Kasumi-1 (cell line): ENCODE measurements at places on chromosomes 12 and 14.

DNA sequence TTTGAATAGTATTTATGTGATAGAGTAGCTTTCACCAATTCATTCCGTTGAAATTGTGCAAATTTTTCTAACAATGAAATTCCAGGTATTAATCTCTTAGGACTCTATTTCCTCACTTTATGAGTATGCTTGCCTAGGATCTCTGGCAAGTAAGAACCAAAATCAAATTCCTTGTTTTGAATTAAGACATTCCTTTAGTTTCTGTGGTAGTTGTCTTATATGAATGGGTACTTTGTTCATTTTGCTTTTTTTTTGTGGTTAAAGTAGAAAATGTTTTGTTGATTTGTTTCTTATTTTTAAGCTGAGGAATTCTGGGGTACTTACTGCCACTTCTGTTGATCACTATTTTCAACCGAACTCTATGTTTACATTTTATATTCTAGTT, 59.8 kb downstream of the KITLG start:
- no peak for DNase-seq

DNA sequence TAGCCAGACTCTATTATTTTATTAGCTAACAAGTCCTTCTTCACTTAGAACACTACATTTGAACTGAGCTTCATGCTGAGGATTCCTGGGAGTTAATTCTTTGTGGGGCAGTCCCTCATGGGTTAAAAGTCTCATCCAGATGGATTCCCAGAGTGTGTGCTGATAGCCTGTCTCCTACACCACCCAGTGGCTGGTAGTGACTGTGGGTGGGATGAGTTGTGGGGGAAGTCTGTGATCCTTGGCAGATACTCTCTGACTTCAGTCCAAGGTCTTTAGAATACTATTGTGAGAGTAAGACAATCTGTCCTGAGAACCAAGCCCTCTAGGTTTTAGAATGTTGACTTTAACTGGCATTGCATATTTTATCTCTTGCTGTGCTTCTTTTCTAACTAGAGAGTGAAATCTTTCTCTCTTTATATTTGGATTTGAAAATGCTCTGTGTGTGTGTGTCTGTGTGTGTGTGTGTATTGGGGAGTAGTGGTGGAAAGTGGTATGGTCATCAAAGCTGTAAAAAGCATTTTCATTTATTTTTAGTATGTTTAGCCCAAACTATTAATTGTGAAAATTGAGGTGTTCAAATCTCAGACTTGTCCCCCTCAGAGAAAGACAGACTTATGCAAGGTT, 37.3 kb downstream of the AKAP6 start:
- DNase-seq, result no peak

DNA sequence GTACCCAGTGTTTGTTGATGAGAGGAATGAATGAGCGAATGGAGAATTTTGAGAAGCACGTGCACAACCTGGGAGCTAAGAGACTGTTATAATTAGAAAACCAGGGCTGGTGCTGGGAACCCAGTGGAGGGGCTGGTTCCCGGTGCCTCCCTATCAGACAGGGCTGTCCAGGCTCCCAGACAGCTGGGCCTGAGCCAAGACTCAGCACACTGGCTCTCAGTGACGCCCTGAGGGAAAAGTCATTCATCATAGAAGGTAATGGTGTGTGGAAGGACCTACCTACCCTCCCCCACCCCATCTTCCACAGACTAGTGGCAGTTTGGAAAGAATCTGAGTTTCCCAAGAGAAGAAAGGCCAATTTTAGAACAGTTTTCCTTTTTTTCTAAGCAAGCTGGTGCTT, 34.7 kb downstream of the KCNA5 start:
- DNase-seq, result no peak

DNA sequence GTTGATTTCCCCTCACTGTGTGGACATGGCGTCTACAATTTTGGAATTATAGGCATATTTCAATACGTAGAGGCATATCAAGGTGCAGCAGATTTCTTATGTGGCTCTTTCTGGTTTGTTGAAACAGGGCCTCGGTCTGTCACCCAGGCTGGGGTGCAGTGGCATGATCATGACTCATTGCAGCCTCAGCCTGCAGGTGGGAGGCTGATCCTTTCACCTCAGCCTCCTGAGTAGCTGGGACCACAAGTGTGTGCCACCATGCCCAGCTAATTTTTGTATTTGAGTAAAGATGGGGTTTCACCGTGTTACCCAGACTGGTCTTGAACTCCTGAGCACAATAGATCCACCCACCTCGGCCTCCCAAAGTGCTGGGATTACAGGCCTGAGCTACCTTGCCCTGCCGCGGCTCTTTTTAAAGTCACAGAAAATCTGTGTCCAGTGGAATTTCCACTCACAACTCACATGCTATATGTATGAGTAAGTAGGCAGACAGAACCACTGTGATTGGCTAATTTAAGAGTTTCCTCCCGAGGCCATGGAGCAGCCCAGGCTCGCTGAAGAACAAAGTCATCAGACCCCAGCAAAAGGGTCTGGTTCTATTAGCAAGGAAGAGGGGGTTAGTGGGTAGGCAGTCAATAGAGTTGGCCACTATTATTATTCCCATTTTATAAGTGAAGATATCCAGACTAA, 9.1 kb downstream of the GNG2 start:
- DNase-seq, result no peak

DNA sequence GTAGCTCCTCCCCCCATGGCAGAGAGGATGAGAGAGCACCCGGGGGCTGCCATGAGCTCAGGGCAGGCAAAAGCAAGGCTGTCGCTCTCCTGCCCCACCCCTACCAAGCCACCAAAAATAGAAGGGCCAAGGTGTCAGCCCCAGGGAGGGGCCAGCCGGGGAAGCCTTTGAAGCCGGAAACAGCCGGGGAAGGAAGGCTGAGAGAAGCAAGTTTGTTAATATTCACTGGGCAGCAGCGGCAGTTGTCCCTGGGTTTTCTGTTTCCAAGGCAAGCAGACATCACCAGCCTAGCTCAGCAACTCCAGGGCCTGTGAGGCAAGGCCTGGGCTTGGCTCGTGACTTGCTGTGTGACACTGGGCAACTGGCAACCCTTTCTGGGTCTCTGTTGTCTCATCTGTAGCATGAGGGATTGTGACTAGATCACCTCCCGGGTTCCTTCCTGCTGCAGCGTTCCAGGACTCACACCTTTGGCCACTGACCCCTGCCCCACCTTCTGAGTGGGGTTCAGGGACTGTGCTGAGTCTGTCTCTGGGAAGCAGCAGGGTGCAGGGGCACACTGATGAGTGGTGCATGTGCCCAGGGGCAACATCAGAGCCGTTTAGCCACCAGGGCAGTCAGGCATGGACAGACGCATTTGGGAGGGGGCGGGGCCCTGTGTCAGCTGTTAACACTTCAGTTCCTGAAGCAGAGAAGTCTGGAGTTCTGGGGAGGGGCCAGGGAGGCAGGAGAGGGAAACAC, 24.3 kb downstream of the SYNDIG1L start:
- DNase-seq, result no peak

- no peak for DNase-seq
These were observed 296.0 kb downstream of the RMST start for GRCh38 chr12:97758586-97758985.

- DNase-seq, result no peak
These were observed 44.6 kb upstream of the PLBD1 start for GRCh38 chr12:14612250-14612649.

- DNase-seq, result no peak
These were observed 24.7 kb upstream of the GPR132 start for GRCh38 chr14:105089746-105090492.

- DNase-seq, result no peak
These were observed 96.1 kb downstream of the FBXL14 start for GRCh38 chr12:1498199-1498740.

DNA sequence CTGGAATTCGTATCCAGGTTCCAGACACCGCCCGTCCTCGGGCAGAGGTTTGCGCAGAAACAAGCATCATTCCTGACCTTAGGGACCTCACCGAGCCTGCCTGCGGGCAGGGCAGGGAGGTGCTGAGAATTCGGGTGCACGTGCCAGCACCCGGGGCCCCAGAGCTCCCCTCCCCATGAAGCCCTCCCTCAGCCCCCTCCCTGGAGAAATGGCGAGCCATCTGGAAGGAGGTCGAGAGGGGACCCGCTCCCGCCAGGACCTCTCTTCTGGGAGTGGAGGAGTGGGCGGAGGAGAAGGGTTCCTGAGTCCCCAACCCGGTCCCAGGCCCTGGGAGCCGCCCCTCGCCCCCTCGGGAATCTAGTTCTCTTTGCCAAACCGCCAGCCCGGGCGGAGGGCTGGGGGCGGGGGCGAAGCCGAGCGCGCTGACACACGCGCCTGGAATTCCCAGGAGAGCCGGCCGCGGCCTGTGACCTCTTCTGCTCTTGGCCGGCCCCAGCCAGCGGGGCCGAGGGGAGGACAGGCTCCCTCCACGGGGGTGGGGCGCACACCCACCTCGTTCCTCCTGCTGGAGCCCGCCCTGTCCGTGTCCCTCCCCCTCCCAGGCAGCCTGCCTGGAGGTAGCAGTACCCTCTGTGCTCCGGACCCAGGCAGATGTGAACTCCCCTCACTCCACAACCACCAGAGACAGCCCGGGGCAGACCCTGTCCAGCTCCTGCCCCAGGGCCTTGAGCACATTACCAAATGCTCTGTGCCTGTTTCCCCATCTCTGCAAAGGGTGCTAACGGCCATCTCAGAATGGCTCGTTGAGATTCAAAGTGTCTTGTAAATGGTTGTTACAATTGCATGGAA, 23.0 kb upstream of the GPR132 start:
- DNase-seq, result no peak

- DNase-seq, result no peak
These were observed 74.0 kb upstream of the CDKN3 start for GRCh38 chr14:54322701-54323337.

DNA sequence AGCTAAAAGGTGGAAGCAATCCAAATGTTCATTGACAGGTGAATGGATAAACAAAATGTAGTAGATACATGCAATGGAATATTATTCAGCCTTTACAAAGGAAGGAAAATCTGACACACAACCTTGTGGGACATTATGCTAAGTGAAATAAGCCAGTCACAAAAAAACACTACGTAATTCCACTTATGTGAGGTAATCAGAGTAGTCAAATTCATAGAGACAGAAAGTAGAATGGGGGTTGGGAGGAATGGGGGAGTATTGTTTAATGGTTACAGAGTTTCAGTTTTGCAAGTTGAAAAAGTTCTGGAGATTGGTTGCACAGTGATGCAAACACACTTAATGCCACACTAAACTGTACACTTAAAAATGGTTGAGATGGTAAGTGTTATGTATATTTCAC, 62.8 kb downstream of the LIN52 start:
- DNase-seq, result no peak

- DNase-seq, result no peak
These were observed 4.6 kb upstream of the SBNO1 start for GRCh38 chr12:123369229-123369628.

GRCh38 chr12:44000309-44000952, 164.6 kb downstream of the TMEM117 start:
- DNase-seq, result peak; percentile 73

GRCh38 chr12:51407604-51408003, 16.4 kb upstream of the GALNT6 start:
- DNase-seq, result no peak

DNA sequence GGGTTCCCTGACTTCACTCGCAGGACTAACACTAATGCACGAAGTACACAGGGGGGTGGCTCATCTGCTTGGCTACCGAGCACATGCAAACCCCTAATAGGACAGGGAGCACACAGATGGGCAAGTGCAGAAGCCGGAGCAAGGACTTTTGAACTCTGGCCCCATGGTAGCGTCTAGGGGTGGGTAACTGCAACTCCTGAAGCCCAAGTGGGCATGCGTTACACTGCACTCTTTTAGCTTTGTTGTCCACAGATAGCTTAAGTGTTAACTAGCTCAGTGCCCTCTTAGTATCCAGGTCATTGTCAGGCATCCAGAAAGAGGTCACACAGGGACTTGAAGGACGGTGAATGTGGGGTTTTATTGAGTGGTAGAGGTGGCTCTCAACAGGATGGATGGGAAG, 3.0 kb upstream of the BLTP3B start:
- no peak for DNase-seq

DNA sequence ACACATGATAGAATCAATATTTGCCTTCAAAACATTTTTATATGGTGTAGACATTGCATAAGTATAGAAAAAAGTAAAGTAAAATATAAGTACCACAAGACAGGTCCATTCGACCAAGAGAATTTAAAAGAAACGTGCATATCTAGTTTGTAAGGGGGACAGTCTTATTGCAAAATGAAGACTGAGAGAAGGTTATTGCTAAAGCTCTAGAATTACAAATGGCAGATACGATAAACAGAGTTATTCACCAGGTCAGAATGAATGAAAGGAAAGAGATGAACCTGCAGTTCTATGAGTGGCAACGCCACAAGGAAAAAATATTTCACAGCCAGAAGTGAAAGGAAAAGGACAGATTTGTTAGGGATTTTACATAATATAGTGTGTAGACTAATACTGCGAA, 224.8 kb downstream of the PTPRO start:
- DNase-seq, result no peak

GRCh38 chr12:31931796-31932715, 27.2 kb upstream of the RESF1 start:
- DNase-seq, result no peak

- DNase-seq, result no peak
These were observed 34.6 kb upstream of the MIS18BP1 start for GRCh38 chr14:45287610-45288009.

DNA sequence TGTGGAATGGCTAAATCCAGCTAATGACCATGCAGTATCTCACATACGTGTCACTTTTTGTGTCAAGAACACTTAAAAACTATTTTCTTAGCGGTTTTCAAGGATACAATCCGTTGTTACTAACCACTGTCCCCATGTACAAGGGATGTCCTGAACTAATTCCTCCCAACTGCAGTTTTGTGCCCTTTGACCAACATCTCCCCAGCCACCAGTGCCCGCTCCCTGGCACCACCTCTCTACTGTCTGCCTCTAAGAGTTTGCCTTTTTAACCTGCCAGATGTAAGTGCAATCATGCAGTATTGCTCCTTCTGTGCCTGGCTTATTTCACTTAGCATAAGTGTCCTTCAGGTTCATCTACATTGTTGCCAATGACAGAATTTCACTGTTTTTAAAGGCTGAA, 315.7 kb downstream of the TMEM121 start:
- no peak for DNase-seq

- DNase-seq, result no peak
These were observed 206.8 kb upstream of the LHX5 start for GRCh38 chr12:113678223-113679119.

DNA sequence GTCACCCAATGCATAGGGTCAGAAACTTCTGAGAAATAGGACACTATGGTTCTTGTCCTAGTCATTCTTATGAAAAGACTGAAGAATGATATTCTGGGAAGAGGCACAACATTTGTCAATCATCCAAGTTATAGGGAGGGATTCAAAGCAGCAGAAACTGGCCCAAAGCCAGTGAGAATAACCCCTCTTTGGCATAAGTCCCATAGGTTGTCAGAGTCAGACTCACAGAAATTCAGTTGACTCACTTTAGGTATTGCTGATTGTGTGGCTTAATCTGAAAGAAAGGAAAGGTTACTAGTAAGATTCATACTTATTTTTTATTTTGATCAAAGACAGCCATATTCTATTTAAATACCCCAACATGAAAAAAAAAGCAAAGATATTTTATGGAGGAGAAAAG, 151.0 kb downstream of the SRGAP1 start:
- no peak for DNase-seq

- no peak for DNase-seq
These were observed 572.7 kb upstream of the ATP2B1 start for GRCh38 chr12:90281154-90281868.
